ENCODE measurements at places on chromosomes 13 and 19.

- no peak for DNase-seq
Observed at GRCh38 chr19:32068793-32069192, 276.6 kb upstream of the ZNF507 start.

DNA sequence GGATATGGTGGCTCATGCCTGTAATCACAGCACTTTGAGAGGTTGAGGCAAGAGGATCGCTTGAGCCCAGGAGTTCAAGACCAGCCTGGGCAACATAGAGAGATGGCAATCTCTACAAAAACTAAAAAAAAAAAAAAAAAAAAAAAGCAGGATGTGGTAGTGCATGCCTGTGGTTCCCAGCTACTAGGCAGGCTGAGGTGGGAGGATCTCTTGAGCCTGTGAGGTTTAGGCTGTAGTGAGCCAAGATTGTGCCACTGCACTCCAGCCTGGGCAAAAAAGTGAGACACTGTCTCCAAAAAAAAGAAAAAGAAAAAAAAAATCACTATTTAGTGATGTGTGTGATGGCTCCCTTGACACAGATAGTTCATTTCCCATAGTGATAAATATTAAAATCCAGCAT lies 365.0 kb upstream of the NBEA start:
- no peak for DNase-seq

GRCh38 chr13:73074014-73074413 lies 15.2 kb downstream of the KLF5 start:
- DNase-seq, result no peak

DNA sequence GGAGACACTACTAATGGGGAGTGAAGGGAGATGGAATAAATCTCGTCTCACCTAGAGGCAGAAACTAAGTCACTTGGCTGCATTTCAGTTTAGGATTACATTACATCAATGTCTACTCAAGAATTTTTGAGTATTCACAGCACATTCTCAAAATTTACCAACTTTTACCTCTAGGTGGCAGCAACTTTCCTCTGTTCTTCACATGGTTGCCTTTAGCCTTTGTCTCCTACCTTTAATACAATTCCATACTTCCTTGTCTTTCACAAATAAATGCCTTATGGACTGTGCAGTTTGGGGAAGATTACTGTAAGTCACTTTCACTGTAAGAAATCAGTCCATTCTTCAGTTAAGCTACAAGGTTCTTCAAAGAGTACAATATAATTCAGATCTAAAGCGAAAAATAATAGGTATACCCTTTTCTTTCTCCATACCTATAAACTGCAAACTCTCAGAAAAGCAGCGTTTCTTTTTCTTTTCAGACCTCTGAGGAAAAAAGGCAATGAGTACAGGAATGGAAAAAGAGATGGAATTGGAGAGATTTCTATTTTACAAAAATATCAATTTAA lies 379.4 kb downstream of the KLF12 start:
- no peak for DNase-seq

Measured in activated CD4-positive, alpha-beta T cell treated with anti-CD3 and anti-CD28 coated beads, Interleukin-2, amount 50 U/mL, for 48 hours (primary cell).